Activated T-helper 1 cell treated with anti-CD3 and anti-CD28 coated beads, Interleukin-12 subunit alpha, Interleukin-12 subunit beta, Interleukin-2, Interleukin-4 antibody, amounts not matched to agents 30 ng/mL and 10 ng/mL and 1 ng/mL, durations not matched to agents 14 hours and 24 hours and 36 hours (primary cell): ENCODE measurements at places on chromosomes 5 and 9.

DNA sequence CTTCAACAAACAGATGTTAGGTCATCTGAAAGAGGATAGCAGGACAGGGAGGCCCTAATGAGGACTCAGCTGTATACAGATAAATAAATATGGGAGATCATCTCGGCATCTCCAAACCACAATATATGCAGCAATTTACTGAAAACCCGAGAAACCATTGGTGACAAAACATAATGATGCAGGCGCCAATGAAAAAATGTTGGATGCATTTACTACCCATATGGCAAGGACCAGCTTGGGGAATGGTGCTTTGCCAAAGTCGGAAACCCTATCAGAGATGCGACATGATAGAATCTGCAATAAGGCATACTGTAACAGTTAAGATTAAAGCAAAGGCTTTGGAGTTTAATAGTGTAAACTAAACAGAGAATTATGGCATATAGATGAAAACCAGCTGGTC lies 92.0 kb downstream of the SNCAIP start:
- DNase-seq = no peak

- DNase-seq = no peak
These were observed 26.9 kb upstream of the TMEM252 start for GRCh38 chr9:68567565-68567964.

DNA sequence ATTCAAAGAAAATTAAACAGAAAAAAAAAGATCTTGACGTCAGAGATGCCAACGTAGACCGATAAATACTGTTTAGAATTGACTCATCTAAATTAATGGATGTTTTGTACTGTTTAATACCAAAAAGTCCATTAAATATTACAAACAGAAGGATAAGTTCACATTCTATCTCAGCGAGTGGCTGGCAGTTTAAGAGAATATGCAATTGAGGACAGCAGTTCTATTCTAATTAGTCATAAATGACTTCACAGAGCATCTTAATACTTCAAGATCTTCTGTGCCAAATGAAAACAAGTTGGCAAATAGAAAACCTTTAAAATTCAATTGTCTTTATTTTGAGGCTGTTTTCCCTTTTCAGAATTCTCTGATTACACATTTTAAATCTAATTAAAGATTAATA lies 326.6 kb upstream of the NREP start:
- no peak for DNase-seq

DNA sequence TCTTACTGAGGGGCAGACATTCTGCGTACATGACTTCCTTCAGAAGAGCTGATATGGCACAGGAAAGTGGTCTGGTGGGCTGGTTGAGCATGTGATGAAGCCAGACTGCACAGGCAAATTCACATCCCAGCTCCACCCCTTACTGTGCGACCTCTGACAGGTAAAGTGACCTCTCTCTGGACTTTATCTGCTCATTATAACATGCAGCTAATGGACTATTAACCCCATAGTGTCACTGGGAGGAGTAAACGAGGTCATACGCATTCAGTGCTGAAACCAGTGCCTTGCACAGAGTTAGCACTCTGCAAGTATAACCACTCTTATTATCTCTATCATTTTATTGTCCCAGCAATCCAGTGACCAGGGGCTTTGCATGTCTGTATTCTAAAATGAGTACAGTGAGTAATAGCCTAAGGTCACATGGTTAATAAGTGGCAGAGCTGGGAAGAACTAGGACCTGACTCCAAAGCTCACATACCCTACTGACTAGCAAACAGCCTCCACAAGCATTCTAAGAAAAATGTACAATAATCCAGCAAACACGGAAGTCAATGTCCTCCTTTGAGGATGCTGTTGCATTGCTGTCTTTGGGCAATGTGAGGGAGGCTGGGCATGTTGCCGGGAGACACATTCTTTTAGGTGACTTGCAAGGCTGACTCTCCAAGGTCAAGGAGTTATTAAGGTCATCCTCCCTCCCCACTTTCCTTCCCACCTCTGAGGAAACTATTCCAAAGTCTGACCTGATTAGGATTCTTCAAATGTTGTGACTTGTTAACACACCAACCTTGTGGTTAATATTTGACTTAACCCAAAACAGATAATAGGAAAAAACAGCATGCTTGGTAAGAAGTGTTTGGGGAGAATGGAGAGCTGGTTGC lies 19.0 kb downstream of the GLRX start:
- DNase-seq = no peak

- DNase-seq = no peak
These were observed 145.8 kb downstream of the ACTL7B start for GRCh38 chr9:108709997-108710396.

- no peak for DNase-seq
These were observed 115.1 kb downstream of the CDC42SE2 start for GRCh38 chr5:131378721-131379541.
